Motor neuron (in vitro differentiated cells): ENCODE measurements at places on chromosomes 3 and 15. TPM values are rescaled to one million over a fixed set of nuclear protein-coding genes. Genes with fewer than 3 reads are reported as not detected.

Gene TLR9
- 0.15 and 0.29 TPM in 2 replicates for total RNA-seq

Gene THAP10
- total RNA-seq, result 1.7 and 2.0 TPM in 2 replicates

Gene ACP3
- total RNA-seq, result 0.59 and 0.71 TPM in 2 replicates

Gene GABRA5
- 5.4 and 6.7 TPM in 2 replicates for total RNA-seq

Gene SKOR1
- total RNA-seq, result 0.50 and 0.82 TPM in 2 replicates

Gene SLC2A2
- total RNA-seq, result not detected in 2 replicates

Gene ABCF3
- total RNA-seq, result 32.1 and 33.9 TPM in 2 replicates

Gene FBLN2
- 233 and 263 TPM in 2 replicates for total RNA-seq

Gene LDHAL6B
- 0.36 and 0.38 TPM in 2 replicates for total RNA-seq

Gene TNFAIP8L3
- total RNA-seq, result 0.55 and 0.75 TPM in 2 replicates

Gene SEMA3G
- 0.16 and 0.20 TPM in 2 replicates for total RNA-seq

Gene LIPH
- 2.4 and 2.5 TPM in 2 replicates for total RNA-seq

Gene SLC27A2
- 0.20 TPM in 1 of 2 replicates, not detected in the other for total RNA-seq
